ENCODE measurements at places on chromosomes 12 and 14.

DNA sequence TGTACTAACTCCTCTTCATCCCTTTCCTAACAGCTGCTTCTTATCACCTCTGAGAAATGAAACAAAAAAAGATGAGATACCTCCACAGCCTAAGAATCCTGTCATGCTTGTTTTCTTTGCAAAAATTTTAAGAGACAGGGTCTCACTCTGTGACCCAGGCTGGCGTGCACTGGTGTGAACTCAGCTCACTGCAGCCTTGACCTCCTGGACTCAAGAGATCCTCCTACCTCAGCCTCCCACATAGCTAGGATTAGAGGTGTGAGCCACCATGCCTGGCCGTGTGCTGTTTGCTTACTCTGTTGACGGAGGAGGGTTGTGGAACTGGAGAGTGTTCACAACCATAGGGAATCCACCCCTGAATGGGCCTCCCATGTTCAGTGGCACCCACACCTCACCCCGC is 16.2 kb downstream of the CSRNP2 start:
- no peak for DNase-seq

- DNase-seq, result no peak
These were observed 459.0 kb downstream of the DPF3 start for GRCh38 chr14:72434856-72435255.

GRCh38 chr12:90870971-90871725 is 83.8 kb downstream of the CCER1 start:
- DNase-seq, result no peak

- no peak for DNase-seq
These were observed 439.5 kb downstream of the CCER1 start for GRCh38 chr12:90515199-90516175.

- no peak for DNase-seq
These were observed 171.0 kb downstream of the BTG1 start for GRCh38 chr12:91974541-91975085.

- no peak for DNase-seq
These were observed 51.3 kb downstream of the MARK3 start for GRCh38 chr14:103436533-103436932.

DNA sequence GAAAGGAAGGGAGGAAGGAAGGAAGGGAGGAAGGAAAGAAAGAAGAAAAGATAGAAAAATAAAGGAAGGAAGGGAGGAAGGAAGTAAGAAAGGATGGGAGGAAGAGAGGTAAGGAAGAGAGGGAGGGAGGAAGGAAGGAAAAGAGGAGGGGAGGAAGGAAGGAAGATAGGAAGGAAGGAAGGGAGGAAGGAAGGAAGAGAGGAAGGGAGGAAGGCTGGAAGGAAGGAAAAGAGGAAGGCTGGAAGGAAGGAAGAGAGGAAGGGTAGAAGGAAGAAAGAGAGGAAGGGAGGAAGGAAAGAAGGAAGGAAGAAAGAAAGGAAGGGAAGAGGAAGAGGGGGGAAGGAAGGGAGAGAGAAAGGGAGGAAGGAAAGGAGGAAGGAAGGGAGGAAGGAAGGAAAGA is 12.8 kb upstream of the WIF1 start:
- DNase-seq, result no peak

- no peak for DNase-seq
These were observed 91.8 kb downstream of the EML1 start for GRCh38 chr14:99884834-99885648.

- DNase-seq, result peak; percentile 95
These were observed 1.1 kb upstream of the PPP2R5C start for GRCh38 chr14:101760138-101761011.

GRCh38 chr14:51386983-51387735 is 147.1 kb downstream of the TMX1 start:
- DNase-seq, result no peak

- no peak for DNase-seq
These were observed 21.1 kb upstream of the FLRT2 start for GRCh38 chr14:85508863-85509262.

- no peak for DNase-seq
These were observed 139.6 kb downstream of the HMGA2 start for GRCh38 chr12:65963862-65964240.

DNA sequence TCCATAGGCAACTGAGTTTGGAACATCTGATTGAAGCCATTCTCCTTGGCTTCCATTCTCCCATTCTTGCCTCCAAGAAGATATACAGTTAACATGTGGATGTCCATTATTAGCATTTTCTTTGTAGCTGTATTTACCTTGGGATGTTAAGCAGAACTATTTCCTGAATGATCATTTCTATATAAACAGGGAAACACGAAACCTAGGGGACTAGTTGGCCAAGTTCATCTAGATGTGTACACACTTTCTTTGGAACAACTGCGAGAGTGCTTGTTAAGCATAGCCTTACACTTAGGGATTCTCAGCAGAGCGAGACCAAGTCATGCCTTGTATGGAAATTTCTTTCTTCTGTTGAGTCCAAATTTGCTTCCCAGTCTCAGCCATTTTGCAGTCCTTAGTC is 42.1 kb downstream of the DRAM1 start:
- no peak for DNase-seq

- no peak for DNase-seq
These were observed 58.3 kb downstream of the GALNT16 start for GRCh38 chr14:69318241-69318640.

- no peak for DNase-seq
These were observed 61.7 kb downstream of the RFX4 start for GRCh38 chr12:106644335-106645073.

DNA sequence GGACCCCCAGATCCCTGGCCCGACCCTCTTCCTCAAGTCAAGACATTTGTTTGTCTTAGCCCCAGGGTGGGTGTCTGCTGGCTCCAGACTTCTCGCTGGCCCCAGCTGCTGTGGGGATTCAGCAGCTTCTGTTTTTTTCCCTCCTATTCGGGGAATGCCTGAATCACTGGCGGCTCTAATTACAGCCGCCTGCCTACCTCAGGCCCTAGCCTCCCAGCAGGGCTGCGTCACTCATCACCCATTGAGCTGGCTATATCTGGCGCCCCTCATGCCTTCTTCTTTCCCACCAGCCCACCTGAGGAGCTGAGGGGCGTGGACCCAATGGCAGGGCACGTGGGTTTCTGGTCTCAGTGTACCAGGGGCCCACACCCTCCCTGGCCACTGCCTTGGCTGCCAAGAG is 10.1 kb downstream of the KRT80 start:
- no peak for DNase-seq

- DNase-seq, result no peak
These were observed 1.0 kb downstream of the CACNA2D4 start for GRCh38 chr12:1917172-1918070.

DNA sequence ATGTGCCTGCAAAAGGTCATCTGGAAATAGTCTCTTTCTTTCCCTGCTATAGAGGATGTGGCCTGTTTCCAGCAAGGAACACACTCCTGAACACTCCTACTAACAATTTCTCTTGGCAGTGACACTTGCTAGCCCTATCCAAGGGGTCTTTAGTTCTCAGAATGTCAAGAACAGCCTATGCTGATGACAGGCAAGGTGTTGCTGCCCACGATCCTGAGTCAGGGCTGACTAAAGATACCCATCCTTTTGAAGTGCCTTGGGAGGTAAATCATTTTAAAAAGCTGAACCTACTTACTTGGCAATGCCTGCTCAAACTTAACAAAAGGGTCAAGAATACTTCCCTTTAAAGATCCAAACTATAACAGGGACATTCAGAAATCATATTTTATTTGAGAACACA is 1146.4 kb downstream of the VRK1 start:
- DNase-seq, result no peak

DNA sequence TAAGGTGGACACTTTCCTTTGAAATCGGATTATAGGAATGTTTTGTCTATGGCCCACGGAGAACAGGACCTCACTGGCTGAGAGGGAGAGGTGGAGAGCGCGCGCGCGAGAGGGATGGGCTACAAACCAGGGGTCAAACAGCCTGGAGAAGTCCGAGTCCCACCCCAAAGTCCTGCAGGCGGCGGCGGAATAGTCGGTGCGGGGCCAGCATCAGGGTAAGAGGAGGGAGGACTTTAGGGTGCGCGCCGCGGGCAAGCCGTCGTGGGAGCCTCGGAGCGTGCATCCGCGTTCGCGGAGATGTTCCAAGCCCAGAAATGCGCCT is 3.3 kb upstream of the HOXC8 start:
- DNase-seq, result no peak

GRCh38 chr12:81797100-81797499 is 38.0 kb upstream of the PPFIA2 start:
- DNase-seq, result no peak

GRCh38 chr12:40158592-40159111 is 52.8 kb upstream of the SLC2A13 start:
- DNase-seq, result no peak

- no peak for DNase-seq
These were observed 31.9 kb upstream of the FOS start for GRCh38 chr14:75246546-75247285.

DNA sequence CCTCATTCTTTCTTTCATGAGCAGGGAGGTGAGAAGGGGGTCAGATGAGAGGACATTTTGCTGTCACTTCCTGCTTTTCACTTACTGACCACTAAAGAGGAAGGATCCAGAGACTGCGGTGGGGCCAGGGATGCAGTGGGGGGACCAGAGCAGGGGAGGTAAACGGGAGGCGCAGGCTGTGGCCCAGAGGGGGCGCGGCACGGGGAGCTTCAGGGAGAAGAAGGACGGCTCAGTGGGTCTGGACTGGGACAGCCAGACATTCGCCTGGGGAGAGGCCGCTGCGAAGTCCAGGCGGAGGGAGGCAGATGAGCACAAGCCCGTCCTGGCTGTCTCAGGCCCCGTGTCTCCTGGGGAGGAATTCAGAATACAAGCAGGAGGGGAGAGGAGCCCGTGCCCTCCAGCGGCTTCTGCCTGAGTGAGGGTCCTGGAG is 41.2 kb downstream of the SLC6A12 start:
- DNase-seq, result no peak

GRCh38 chr12:42086031-42086430 is 58.6 kb downstream of the GXYLT1 start:
- DNase-seq, result no peak

GRCh38 chr12:86658303-86658702 is 402.1 kb upstream of the MGAT4C start:
- DNase-seq, result no peak

- no peak for DNase-seq
These were observed 52.6 kb upstream of the FBRSL1 start for GRCh38 chr12:132437252-132437932.

DNA sequence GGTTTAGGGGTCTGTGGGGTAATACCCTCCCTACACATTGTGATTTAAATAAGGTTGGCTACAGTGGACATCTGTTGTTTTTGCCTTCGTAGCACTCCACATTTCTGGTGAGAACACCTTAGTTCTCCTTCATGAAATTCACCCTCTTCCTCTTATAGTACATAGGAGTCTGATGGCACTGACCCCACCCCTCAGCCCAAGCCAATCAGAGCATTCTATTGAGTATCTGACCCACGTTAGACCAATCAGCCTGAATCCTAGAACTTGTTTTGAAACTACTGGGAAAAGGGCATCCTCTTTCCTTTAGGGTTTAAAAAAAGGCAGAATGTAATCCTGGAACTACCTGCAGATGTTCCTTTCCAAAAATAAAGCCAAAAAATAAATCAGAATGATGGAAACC is 15.8 kb upstream of the LRRC9 start:
- no peak for DNase-seq

GRCh38 chr12:22262309-22262708 is 72.2 kb downstream of the ST8SIA1 start:
- DNase-seq, result no peak

GRCh38 chr14:22266142-22266442 is 322.9 kb downstream of the DAD1 start:
- no peak for DNase-seq

DNA sequence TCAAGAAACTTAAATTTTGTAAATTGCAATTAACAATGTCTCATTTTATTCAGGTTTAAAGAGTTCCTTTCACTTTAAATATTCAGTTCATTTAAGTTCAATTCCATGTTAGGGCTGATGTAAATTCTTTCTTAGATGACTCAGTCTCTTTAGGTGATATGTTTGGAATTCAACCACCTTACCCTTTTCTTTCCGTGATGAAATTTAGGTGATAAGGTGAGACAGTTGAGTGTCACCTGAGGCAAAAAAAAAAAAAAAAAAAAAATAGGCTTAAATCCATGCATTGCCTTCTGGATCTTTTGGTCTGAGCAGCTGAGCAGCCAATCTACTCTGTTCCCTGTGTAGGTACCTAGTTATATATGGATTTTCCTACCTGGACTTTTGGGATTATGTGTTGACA is 299.5 kb downstream of the DAD1 start:
- DNase-seq, result no peak

DNA sequence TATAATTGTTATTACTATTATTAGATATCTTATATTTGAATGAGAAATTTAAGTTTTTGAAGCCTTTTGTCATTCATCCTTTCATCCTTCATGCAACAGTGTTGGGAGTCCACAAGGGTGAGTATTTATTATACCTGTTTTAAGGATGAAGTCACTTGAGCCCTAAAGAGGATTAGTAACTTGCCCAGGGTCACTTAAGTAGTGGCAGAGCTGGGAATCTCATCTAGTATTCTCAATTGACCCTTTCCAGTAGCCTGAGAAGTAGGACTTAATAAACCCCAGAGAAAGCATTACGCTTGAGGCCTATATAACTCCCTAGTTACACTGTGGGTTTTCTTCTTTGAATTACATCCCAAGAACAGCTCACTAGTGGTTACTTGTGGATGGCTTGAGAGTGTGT is 119.8 kb downstream of the SRGAP1 start:
- no peak for DNase-seq

DNA sequence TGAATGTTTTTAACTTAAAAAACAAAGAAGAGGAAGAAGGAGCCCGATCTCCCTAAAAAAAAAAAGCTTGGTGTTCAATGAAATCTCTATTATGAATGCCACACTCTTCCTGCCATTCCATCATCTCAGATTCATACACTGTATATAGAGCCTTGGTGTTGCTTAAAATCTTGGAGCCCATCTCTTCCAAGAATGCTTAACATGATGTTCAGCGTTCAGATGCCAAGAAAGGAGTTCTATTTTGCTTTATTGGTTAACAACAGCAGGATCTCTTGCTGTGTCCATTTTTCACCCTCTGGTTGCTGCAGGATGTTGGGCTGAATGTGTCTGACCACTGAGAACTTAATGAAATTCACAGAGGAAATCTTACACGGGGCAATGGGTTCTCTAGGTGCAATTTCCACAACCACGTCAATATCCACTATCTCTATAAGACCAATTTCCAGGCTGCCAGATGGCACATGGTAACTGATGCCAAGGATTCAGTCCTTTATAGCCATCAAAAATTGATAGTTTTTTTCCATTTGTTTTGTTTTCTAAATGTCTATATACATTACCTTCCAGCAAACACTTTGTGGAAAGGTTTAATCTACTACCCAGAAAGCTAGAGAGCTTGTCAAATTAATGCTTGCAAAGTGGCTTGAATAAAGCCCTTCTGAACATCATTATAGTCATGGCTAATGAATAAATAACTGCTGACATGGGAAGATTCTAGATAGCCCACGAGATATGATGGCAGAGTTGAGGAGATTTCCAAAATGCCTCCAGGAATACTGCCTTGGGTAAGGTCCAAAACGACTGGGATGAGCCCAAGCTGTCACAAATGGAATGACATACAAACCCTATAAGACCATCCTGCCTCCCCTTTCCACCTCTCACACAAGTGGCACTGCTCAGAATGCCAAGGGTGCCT is 26.5 kb downstream of the RERG start:
- no peak for DNase-seq

Data from stimulated activated CD8-positive, alpha-beta memory T cell treated with anti-CD3 and anti-CD28 coated beads, Interleukin-7, amount 100 ng/mL, for 1 hour (primary cell).